GM12878 (cell line): ENCODE measurements at places on chromosomes 11 and 22. TPM values are rescaled to one million over a fixed set of nuclear protein-coding genes. Genes with fewer than 3 reads are reported as not detected.
A peak's percentile ranks its signal among the peaks of the same experiment; 100 is the strongest.

GRCh38 chr11:64141081-64141783, 24.7 kb downstream of the MACROD1 start:
- DNase-seq = no peak
- no peaks in the 10 kb centered on the region for H3K36me3 ChIP-seq
- no peaks in the 10 kb centered on the region for H3K27me3 ChIP-seq
- no peak overlapping the region for H3K27ac ChIP-seq
- H3K4me1 ChIP-seq = peaks cover 8% of the 10 kb centered on the region

GRCh38 chr11:7632211-7632610, 41.1 kb downstream of the CYB5R2 start:
- no peak for DNase-seq
- no peak overlapping the region for H3K4me3 ChIP-seq
- no peak overlapping the region for H3K27ac ChIP-seq
- peaks cover 15% of the 10 kb centered on the region for H3K36me3 ChIP-seq
- no peaks in the 10 kb centered on the region for H3K27me3 ChIP-seq
- no peaks in the 10 kb centered on the region for H3K4me1 ChIP-seq

- peaks cover 3% of the 10 kb centered on the region; the same call in 1 of the 2 replicates for H3K4me1 ChIP-seq
- DNase-seq = no peak
- H3K36me3 ChIP-seq = no peaks in the 10 kb centered on the region
- H3K4me3 ChIP-seq = no peak overlapping the region
These were observed 134.1 kb downstream of the CCDC34 start for GRCh38 chr11:27228906-27229290.

DNA sequence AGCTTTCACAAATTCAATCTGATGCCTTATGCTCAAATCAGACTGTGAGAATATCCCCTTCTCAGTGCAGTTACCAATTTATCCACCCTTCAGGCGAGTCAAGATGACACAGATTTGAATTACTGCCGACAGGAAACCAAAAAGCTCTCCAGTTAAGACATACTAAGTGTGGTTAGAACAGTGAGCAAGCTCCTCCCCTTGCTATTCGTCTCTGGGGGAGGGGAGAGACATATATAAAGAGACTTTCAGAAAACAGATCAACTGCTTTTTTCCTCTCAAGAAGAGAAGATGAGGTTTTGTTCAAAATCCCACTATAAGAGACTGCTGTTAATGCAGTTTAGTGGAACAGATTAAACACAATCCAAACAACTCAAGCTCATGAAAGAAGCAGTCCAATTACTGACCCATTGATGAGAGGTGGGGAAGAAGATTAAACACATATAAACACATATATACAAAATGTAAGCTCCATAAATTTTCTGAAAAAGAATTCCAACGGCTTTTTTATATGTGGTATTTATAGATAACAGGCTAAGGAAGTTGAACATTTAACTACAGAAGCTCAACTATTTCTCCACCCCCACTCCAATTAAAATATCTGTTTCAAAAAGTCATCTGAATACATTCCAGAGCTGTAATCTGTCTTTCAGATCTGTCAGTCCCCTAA, 102.7 kb downstream of the MRTFA start:
- no peaks in the 10 kb centered on the region for H3K36me3 ChIP-seq
- peak overlapping the region; percentile 75 for H3K27ac ChIP-seq
- peak overlapping the region; percentile 76 for H3K4me3 ChIP-seq
- H3K27me3 ChIP-seq = no peaks in the 10 kb centered on the region
- peaks cover 21% of the 10 kb centered on the region for H3K4me1 ChIP-seq

GRCh38 chr11:66050581-66051231, 1.5 kb upstream of the SF3B2 start:
- H3K36me3 ChIP-seq = peaks cover 8% of the 10 kb centered on the region; the same call in 1 of the 2 replicates
- peaks cover 15% of the 10 kb centered on the region for H3K4me1 ChIP-seq
- DNase-seq = no peak
- peak overlapping the region; percentile 80; the same call in 1 of the 2 replicates for H3K4me3 ChIP-seq
- H3K27ac ChIP-seq = peak overlapping the region; percentile 82; the same call in 1 of the 2 replicates

DNA sequence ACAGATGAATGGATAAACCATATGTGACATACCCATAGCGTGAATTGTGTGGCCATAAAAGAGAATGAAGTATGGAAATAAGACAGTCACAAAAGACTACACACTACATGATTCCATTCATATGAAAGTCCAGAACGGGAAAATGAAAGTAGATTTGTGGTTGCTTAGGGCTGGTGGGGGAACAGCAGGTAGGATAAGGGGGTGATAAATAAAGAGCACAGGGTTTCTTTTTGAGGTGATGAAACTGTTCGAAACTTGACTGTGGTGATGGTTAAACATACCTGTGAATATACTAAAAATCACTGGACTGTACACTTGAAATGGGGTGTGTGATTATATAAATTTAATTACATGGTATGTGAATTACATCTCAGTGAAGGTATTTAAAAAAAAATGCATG, 16.9 kb downstream of the TMEM123 start:
- peaks cover 14% of the 10 kb centered on the region for H3K4me1 ChIP-seq
- H3K27me3 ChIP-seq = no peaks in the 10 kb centered on the region
- H3K4me3 ChIP-seq = no peak overlapping the region
- no peak overlapping the region for H3K27ac ChIP-seq
- peaks cover 4% of the 10 kb centered on the region; the same call in 1 of the 2 replicates for H3K36me3 ChIP-seq

- no peak for DNase-seq
- no peaks in the 10 kb centered on the region for H3K27me3 ChIP-seq
- H3K4me1 ChIP-seq = no peaks in the 10 kb centered on the region
- no peak overlapping the region for H3K4me3 ChIP-seq
These were observed 28.6 kb upstream of the ANGPTL5 start for GRCh38 chr11:101944923-101945322.

DNA sequence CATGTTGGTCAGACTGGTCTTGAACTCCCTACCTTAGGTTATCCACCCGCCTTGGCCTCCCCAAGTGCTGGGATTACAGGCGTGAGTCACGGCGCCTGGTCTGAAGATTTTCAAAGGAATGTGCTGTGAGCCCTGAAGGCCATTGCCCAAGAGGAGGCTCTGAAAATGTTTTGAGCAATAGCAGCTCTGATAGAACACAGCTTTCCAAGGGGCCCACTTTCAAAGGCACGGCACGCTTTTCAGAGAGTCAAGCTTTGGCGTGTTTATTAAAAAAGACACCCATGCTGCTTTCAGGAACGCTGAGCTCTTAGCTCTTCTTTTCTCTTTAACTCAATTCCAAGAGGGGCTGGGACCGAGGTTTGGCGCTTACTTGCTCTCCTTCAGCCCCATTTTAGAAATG, 73.8 kb upstream of the CDON start:
- no peak overlapping the region for H3K27ac ChIP-seq
- H3K4me3 ChIP-seq = no peak overlapping the region
- H3K4me1 ChIP-seq = no peaks in the 10 kb centered on the region
- no peaks in the 10 kb centered on the region for H3K36me3 ChIP-seq
- H3K27me3 ChIP-seq = peaks cover 3% of the 10 kb centered on the region

DNA sequence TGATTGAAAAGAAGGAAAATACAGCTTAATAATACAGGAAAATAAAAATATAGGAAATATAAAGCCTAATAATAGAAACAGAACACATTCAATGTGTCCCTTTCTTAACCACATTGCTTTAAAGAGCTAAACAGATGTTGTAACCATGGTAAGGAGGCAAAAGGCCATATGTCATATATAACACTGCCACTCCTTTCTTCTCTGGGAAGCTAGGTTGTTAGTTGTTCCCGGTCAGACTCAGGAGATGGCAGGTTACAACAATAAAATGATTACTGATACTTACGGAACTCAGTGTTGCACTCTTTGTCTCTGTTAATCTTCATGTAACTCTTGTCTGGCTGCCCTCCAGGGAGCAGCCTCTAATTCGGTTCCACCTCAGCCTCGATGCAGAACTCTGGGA, 134.7 kb upstream of the PGR start:
- no peak for DNase-seq
- H3K4me1 ChIP-seq = no peaks in the 10 kb centered on the region
- H3K27me3 ChIP-seq = no peaks in the 10 kb centered on the region
- H3K36me3 ChIP-seq = no peaks in the 10 kb centered on the region
- H3K27ac ChIP-seq = no peak overlapping the region
- no peak overlapping the region for H3K4me3 ChIP-seq

DNA sequence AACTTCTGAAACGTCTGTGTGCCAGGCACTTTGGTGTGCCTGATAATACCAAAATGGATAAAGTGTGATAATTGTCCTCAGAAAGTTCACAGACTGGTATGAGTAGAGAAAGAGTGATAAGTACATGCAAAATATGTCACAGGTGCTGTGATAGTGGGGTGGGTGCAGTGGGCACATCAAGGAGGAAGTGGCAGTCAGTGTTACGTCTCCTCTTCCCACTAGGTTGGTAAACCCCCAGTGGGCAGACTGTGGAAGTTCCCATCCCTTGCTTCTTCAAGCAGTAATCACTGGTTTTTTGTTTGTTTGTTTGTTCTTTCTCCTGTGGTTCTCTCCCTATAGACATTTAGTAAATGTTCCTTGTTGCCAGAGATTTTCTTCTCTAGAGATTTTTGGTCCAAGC, 5.4 kb downstream of the RNF121 start:
- no peak for DNase-seq
- H3K27ac ChIP-seq = peak overlapping the region; percentile 98
- no peaks in the 10 kb centered on the region for H3K27me3 ChIP-seq
- H3K4me3 ChIP-seq = peak overlapping the region; percentile 86
- H3K4me1 ChIP-seq = peaks cover 21% of the 10 kb centered on the region

DNA sequence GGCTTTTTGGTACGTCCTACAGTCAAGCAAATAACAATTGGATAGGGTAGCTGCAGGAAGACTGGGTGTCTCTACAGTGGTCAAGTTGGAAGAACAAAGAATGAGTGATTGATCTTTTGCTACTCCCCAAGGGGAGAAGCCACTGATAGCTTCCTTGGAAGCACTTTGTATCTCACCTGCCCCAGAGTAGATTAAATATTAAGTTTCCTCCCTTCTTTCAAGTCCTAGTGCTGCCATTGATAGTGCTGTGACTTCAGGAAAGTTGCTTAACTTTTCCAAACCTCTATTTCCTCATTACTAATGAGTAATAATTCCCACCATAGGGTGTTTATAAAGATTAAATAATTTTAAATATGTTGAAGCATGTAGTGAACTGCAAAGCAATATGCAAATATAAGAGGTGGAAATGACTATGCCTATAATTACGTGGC, 35.6 kb upstream of the EHF start:
- no peaks in the 10 kb centered on the region for H3K4me1 ChIP-seq
- H3K27me3 ChIP-seq = no peaks in the 10 kb centered on the region; the same call in 1 of the 2 replicates
- H3K36me3 ChIP-seq = no peaks in the 10 kb centered on the region
- H3K4me3 ChIP-seq = no peak overlapping the region
- H3K27ac ChIP-seq = no peak overlapping the region
- DNase-seq = no peak

DNA sequence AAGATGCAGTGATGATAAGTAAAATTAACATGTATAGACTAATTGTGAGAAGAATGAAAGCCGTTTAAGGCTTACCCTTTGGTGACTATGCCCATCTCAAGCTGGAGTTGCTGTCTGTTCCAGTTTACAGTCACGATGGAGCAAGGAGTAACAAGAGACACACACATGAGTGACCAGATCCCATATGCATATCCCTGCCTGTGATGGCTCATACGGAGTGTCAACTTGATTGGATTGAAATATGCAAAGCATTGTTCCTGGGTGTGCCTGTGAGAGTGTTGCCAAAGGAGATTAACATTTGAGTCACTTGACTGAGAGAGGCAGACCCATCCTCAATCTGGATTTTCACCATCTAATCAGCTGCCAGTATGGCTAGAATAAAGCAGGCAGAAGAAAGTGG, 786.8 kb downstream of the FAM181B start:
- no peaks in the 10 kb centered on the region for H3K36me3 ChIP-seq
- H3K4me3 ChIP-seq = no peak overlapping the region
- H3K4me1 ChIP-seq = no peaks in the 10 kb centered on the region
- H3K27me3 ChIP-seq = no peaks in the 10 kb centered on the region

DNA sequence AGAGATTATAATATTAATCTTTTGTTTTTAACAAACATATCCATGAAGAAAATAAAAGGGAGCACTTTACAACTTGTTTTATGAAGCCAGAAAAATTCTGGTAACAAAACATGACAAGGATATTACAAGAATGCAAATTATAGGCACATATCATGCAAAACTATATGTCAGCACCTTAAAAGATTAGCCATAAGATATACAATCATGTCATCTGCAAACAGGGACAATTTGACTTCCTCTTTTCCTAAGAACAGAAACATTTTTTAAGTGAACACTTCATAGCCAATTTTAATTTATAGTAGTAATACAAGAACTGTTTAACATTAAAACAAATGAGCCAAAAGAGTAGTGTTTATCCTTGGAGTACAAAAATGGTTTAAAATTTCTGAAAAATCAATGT, 916.5 kb upstream of the CNTN5 start:
- H3K36me3 ChIP-seq = no peaks in the 10 kb centered on the region
- H3K4me1 ChIP-seq = no peaks in the 10 kb centered on the region
- DNase-seq = no peak
- no peak overlapping the region for H3K4me3 ChIP-seq
- H3K27ac ChIP-seq = no peak overlapping the region

GRCh38 chr11:90223248-90223585, 368 bp upstream of the CHORDC1 start:
- 0 out of 2 replicates have a peak, but pooled peaks cover 4% of the 10 kb centered on the region for H3K4me1 ChIP-seq
- H3K4me3 ChIP-seq = peak overlapping the region; percentile 87
- no peak for DNase-seq
- no peaks in the 10 kb centered on the region for H3K27me3 ChIP-seq
- peak overlapping the region; percentile 68 for H3K27ac ChIP-seq

- DNase-seq = no peak
- H3K36me3 ChIP-seq = no peaks in the 10 kb centered on the region
- H3K4me3 ChIP-seq = no peak overlapping the region
- no peaks in the 10 kb centered on the region for H3K27me3 ChIP-seq
- H3K27ac ChIP-seq = no peak overlapping the region
These were observed 4.0 kb downstream of the OR51E1 start for GRCh38 chr11:4647766-4648165.

GRCh38 chr11:19060629-19061028, at the start of gene MRGPRX2:
Gene MRGPRX2 (minus strand): TSS chr11:19060717. CDS start chr11:19056402, 4,315 bp downstream.
- H3K36me3 ChIP-seq = no peaks in the 10 kb centered on the region
- H3K27me3 ChIP-seq = no peaks in the 10 kb centered on the region
- H3K4me3 ChIP-seq = no peak within 1 kb of the TSS
- no peak within 1 kb of the TSS for H3K27ac ChIP-seq
- DNase-seq = no peak

- no peak for DNase-seq
- H3K36me3 ChIP-seq = no peaks in the 10 kb centered on the region; the same call in 1 of the 2 replicates
- H3K27ac ChIP-seq = no peak overlapping the region
- H3K27me3 ChIP-seq = no peaks in the 10 kb centered on the region
- H3K4me3 ChIP-seq = no peak overlapping the region
These were observed 883 bp upstream of the HMOX1 start for GRCh38 chr22:35380013-35380412.

- H3K4me3 ChIP-seq = no peak overlapping the region
- no peaks in the 10 kb centered on the region for H3K4me1 ChIP-seq
- no peak overlapping the region for H3K27ac ChIP-seq
- DNase-seq = no peak
- H3K36me3 ChIP-seq = no peaks in the 10 kb centered on the region
- H3K27me3 ChIP-seq = peaks cover 5% of the 10 kb centered on the region
These were observed 39.8 kb downstream of the GLB1L2 start for GRCh38 chr11:134371436-134372185.

GRCh38 chr22:32446321-32446720, 17.9 kb downstream of the BPIFC start:
- H3K4me1 ChIP-seq = no peaks in the 10 kb centered on the region
- H3K4me3 ChIP-seq = no peak overlapping the region
- peaks cover 5% of the 10 kb centered on the region for H3K27me3 ChIP-seq
- DNase-seq = no peak
- no peak overlapping the region for H3K27ac ChIP-seq

Gene TRIM6
- total RNA-seq = 3.1 and 4.4 TPM in 2 replicates

Gene WBP2NL
- 1.5 and 1.8 TPM in 2 replicates for total RNA-seq

Gene LDLRAD3
- 15.4 and 16.5 TPM in 2 replicates for total RNA-seq

Gene BBOX1
- total RNA-seq = not detected in 2 replicates

Gene FGF3
- total RNA-seq = not detected in 2 replicates

Gene NLRP14
- total RNA-seq = 0.05 TPM in 1 of 2 replicates, not detected in the other

Gene H19
- 1.1 and 1.2 TPM in 2 replicates for total RNA-seq

Gene OR51E2
- not detected in 2 replicates for total RNA-seq

Gene DERL3
- 17.4 and 19.4 TPM in 2 replicates for total RNA-seq

Gene POU2F3
- 0.21 and 0.36 TPM in 2 replicates for total RNA-seq

Gene SAA4
- not detected in 2 replicates for total RNA-seq
